CD4-positive, alpha-beta T cell treated with Interleukin-4 for 4 hours (primary cell): ENCODE measurements at places on chromosomes 12 and 14.

- no peak for DNase-seq
Observed at GRCh38 chr14:51432302-51432948, 192.4 kb downstream of the TMX1 start.

DNA sequence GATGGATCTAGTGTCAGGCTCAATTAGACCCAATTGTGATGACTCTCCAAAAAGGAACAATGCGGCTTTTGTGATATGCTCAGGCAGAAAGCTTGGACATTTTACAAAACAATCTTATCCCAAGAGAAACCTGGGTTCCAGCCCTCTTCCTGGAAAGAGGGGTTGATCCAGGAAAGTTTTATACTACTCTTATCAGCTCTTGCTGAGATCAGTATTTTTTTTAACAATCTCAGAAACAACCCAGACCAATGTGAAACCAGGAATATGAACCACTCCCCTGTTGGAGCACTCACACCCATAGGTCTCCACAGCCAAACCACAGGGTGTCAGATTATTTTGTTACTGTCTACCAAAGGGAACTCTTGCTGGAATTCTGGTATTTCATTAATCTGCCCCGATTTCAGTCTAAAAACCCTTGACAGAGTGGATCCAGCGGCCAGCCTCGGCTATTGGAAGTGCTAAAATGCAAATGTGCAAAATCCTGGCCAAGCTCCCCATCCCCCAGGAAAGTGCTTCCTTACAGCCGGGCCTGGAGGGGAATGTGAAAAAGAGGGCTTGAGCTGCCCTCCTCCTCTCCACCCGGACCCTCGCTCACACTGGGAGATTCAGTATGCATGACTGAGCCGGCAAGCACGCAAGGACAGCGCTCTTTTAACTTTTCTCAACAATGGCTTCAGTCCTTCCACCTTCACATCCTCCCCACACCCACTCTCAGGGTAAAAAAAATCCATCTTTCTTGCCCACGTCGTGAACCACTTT is 4.0 kb downstream of the FBXL14 start:
- no peak for DNase-seq

GRCh38 chr12:43758728-43759563 is at the start of the genes IRAK4 and PUS7L:
IRAK4 (plus strand) TSS chr12:43758951; CDS start chr12:43768112, 9,161 bp downstream.
PUS7L (minus strand) TSS chr12:43758790; CDS start chr12:43755245, 3,545 bp downstream.
- peak; percentile 96 for DNase-seq

- no peak for DNase-seq
Observed at GRCh38 chr12:116624516-116624915, 65.3 kb downstream of the MAP1LC3B2 start.

- DNase-seq = no peak
Observed at GRCh38 chr12:51977320-51977753, 25.8 kb downstream of the ACVR1B start.

DNA sequence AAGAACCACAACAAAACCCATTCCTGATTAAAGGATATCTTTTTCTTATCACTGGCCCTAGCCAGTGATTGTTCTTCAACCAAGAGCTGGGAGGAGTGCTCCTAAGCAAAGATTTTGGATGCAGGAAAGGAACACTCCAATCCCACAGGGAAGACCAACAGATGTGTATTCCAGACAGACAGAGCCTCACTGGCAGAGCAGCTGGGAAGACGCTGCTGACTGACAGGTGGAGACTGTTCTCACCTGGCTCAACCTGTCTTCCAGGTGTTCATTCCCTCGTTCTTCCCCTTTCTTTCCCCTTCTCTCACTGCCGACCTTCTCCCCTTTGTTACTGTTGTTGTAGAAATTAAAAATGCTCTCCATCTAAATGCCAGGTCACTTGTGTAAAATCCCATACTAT is 89.7 kb upstream of the CCDC198 start:
- DNase-seq = no peak

GRCh38 chr12:131828671-131829355 is 620 bp downstream of the MMP17 start:
- no peak for DNase-seq

DNA sequence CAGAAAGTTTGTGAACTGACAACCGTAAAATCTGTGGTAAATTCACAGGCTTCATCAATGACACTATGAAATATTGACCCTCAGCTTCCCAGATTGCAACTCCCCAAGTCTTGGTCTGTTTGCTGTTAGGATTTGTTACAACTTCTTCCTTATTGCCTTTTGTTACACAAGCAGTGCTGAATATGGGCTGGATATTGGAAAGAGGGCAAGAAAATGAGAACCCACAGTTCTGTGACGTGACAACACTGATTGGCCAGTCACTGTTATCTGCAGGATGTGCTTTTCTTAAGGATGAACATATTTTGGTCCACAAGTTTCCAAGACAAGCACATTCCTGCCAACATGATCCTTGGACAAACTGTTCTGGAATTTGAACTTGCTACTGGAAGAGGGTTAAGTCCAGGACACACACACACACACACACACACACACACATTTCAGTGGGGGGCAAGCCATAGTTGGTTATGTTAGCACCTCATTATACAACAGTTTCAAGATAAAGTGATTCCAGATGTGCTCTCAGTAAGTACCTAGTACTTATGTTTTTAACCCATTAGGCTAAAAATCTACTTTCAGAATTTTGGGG is 16.6 kb upstream of the SLC38A2 start:
- DNase-seq = no peak

GRCh38 chr14:71148627-71149026 is 241.4 kb downstream of the PCNX1 start:
- no peak for DNase-seq

DNA sequence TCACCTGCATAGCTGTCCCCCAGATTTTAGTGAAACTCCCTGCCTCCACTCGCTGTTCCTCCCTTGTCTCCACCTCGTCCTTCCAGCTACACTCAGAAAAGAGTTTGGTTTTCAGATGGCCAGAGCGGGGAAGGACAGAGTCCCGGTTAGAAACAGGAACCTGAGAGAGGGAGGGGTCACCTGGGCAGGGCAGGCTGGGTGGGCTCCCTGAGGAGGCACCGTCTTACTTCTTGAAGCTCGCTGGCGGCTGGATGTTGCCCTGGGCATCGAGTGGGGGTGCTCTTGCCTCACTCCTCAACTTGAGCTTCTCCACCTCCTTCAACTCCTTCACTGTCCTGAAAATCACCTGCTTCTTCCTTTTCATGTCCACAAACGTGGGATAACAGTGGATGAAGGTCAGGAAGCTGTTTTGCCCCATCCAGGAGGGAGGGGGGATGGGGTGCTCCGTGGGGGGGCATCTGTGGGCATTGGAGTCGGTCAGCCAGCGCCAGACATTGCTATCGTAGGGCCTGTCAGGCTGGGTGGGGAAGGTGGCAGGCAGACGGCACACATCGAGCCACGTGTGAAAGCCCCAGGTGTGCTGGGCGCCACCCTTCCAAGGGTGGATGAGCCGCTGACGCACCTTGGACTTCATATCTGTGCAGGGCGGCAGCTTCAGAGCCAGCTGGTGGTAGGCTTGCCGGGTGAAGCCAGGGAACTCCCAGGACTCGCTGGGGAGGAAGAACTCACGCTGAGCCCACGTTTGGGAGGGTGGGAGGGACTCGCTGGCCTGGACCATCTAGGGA is 2.0 kb downstream of the TEX52 start:
- no peak for DNase-seq

GRCh38 chr12:32312049-32312670 is 87.2 kb upstream of the FGD4 start:
- DNase-seq = peak; percentile 44

- peak; percentile 41 for DNase-seq
Observed at GRCh38 chr12:54053751-54054741, at the start of gene HOXC4. HOXC4 (plus strand) TSS chr12:54053835; CDS start chr12:54053923, 88 bp downstream.

GRCh38 chr14:73862480-73862879 is 10.8 kb downstream of the PTGR2 start:
- DNase-seq = no peak

DNA sequence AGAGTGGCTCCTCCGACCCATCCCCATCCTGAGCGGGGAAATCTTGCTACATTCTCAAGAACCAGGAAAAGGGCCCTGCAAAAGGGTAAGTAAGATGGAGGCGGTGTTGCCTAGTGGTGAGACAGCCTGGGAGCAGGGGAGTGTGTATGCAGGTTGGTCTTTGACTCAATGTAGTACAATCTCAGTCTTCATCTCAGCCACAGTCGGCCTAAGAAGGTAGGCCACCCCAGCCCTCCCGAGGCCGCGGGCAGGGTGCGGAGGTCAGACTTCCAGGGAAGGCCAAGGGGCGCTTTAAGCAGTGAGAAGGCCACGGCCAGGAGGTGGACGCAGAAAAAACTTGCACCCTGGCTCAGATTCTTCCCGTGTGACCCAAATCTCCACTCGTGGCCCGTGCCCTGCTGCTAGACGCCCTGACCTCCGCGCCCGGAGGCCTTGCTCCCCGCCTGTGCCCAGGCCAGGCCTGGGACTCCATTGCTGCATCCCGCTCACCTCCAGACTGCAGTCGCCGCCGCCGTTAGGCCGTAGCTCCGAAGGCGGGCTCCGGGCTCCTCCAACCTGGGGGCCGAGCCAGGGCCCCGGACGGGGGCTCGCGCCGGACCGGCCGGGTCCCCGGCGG is 435 bp downstream of the FOXM1 start:
- no peak for DNase-seq

DNA sequence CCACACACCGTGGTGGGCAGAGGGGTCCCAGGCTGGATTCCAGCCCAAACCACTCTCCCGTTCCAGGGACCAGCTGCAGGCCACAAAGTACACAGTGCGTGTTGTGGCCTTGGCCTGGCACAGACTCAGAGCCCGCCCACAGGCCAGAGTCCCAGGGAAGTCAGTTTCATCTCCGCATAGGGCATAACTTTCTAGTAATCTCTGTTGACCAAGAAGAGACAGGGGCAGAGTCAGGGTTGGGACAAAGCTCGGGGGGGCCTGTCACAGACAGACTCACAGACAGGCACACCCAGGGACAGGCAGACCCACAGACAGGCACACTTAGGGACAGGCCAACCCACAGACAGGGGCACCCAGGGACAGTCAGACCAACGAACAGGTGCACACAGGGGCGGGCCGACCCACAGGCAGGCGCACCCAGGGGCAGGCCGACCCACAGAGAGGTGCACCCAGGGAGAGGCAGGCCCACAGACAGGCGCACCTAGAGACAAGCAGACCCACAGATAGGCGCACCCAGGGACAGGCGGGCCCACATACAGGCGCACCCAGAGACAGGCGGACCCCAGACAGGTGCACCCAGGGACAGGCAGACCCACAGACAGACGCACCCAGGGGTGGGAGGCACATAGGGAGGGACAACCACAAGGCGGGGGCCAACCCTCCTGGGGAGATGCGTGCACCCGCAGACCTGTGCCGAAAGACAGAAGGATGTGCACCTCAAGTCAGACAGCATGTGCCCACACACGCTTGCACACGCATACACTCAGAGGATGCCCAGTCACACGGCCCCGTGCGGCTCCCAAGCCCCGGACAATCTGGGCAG is 323.3 kb upstream of the RTL1 start:
- no peak for DNase-seq

- DNase-seq = no peak
Observed at GRCh38 chr14:99129998-99130397, 142.0 kb downstream of the BCL11B start.

- DNase-seq = peak; percentile 35
Observed at GRCh38 chr14:102320033-102320660, 601 bp downstream of the ZNF839 start.

GRCh38 chr12:65122703-65123102 is 1.6 kb upstream of the WIF1 start:
- DNase-seq = no peak
